ENCODE measurements at places on chromosomes 4 and X.

GRCh38 chr4:71186566-71187403, 152.0 kb upstream of the SLC4A4 start:
- no peak for DNase-seq

- no peak for DNase-seq
These were observed 178.3 kb upstream of the GYPA start for GRCh38 chr4:144318797-144319196.

- no peak for DNase-seq
These were observed 244.9 kb downstream of the NAP1L3 start for GRCh38 chrX:93428497-93428896.

- no peak for DNase-seq
These were observed 1.0 kb downstream of the FAT4 start for GRCh38 chr4:125315576-125316400.

GRCh38 chr4:8168232-8168631, 9.6 kb upstream of the ABLIM2 start:
- no peak for DNase-seq

- DNase-seq = no peak
These were observed 104.7 kb downstream of the NKX6-1 start for GRCh38 chr4:84394386-84394785.

DNA sequence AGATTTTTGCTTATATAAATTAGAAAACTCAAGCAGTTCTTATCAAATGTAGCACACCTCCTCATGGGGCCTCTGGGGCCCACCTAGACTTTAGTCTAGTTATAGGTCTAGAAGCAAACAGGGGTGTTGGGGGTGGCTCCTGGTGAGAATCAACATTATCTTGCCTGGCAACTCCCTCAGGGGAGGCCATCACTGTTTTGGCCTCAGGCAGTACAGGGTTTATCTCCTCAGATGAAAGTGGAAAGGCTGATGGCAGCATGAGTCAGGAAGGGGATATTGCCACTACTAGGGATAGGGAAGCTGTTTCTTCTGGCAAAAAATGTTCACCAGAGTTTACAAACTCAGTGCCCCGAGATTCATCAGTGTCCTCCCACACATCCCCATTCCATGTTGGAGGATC, 232.4 kb upstream of the BMP3 start:
- no peak for DNase-seq

DNA sequence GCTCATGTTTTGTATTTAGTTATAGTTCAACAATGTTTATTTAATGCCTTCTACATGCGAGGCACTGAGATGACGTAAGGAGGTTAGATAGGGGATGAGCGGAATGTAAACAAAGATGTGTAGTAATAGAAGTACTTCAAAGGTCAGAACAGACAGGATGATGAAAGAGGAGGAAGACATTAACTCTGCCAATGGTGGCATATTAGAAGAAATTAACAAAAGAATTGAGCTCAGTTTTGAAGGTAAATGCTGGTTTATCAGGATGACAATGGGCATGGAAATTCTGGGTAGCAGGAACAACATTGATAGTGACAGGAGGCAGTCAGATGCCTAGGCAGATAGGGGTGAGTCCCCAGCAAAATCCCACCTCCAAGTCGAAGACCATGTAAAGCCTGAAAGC, 62.3 kb upstream of the PGRMC2 start:
- DNase-seq = no peak

All from activated CD4-positive, alpha-beta T cell treated with anti-CD3 and anti-CD28 coated beads for 1 hour (primary cell).